ENCODE measurements at places on chromosomes 4 and X.

GRCh38 chrX:14363728-14364127 lies 165.6 kb upstream of the GLRA2 start:
- no peak for DNase-seq

- no peak for DNase-seq
These were observed 31.8 kb downstream of the PLAC1 start for GRCh38 chrX:134626434-134626833.

DNA sequence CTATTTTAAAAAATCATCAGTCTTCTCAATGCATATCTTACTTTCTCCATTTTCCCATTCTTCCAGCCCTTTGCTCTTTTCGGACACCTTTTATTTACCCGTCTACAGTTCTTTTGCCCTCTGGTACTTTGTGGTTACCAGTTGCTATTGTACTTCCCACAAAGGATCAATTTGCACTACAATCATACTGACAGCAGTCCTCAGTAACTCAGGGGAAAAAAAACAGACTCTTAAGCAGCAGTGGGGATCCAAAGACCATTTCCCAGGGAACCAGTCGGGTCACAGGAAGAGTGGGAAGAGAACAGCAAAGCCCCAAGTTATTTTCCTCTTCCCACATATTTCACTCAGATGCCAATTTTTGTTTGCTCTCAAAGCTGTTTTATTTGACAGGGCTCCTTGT lies 23.1 kb downstream of the DMD start:
- DNase-seq, result no peak

GRCh38 chrX:110008011-110008635 lies 5.2 kb downstream of the TMEM164 start:
- no peak for DNase-seq

DNA sequence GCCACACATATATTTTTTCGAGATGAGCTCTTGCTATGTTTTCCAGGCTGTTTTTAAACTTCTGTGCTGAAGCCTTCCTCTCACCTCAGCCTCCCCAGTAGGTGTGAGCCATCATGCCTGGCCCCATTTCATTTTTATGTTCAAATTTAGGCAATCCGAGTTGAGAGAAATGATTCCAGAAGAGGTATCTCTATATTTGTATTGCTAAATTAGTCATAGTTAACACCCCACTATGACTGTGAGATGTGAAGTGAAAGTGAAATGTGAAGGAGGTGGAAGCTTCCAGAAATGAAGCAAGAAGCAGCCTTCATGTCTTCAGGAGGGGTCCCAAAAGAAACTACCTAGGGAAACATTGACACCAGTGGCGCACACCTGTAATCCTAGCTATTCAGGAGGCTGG lies 17.7 kb downstream of the APELA start:
- no peak for DNase-seq

- DNase-seq, result no peak
These were observed 56.4 kb downstream of the SPCS3 start for GRCh38 chr4:176376032-176376614.

DNA sequence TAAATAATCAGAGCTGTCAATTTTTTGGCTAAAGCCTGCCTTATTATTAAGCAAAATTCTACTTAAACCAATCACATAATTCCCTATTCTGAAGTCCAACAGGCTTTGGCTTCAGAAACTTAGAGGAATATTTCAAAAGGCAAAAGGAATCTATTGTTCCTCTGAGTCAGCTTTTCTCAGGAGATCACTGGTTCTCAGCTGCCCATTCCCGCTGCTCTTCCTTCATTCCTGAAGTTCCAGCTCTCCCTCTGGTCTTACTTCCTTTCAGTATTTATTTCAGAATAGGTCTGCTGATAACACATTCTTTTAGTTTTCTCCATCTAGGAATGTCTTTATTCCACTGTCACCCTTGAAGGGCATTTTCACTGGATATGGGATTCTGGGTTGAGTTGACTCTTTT lies 133.7 kb downstream of the SOWAHB start:
- DNase-seq, result no peak

DNA sequence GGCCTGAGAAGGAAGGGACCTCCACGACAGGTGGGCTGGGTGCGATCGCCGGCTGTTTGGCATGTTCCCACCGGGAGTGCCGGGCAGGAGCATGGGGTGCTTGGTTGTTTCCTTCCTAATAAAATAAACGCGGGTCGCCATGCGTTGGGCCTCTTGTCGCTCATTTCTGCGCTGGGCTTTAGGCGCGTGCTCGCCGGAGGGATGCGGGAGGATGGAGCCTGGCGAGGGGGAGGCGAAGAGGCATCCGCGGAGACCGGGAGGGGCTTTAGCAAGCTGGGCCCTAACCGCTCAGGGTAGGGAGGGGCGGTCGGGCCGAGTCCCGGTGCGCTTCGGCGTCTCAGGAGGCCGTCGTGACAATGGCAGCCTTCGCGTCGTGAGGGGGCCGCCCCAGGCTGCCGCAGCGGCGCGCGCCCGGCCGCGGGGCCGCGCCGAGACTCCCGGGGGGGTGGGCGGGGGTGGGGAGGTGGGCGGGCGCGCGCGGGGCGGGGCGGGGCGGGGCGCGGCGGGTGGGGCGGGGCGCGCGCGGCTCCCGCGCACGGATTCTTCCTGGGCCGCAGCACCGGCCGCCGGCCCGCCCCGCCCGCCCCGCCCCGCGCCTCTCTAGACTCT lies 476 bp upstream of the GDI1 start:
- peak; percentile 55 for DNase-seq

DNA sequence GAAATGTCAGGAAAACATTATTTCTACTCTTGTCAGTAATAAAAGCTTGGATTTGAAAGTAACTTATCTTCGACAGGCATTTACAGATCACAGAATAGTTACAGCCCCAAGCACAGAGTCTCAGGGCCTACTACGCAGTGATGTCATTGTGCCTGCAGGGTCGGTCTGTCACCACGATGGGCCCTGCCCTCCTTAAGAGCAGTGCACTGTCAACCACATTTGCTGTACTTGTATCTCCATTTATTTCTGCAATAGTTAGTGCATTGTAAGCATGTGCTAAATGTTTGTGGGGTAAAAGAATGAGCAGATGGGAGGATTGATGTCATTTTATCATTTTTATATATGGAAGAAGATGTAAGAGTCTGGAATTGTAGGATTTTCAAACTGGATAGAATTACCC lies 13.6 kb upstream of the CCKAR start:
- DNase-seq, result no peak

DNA sequence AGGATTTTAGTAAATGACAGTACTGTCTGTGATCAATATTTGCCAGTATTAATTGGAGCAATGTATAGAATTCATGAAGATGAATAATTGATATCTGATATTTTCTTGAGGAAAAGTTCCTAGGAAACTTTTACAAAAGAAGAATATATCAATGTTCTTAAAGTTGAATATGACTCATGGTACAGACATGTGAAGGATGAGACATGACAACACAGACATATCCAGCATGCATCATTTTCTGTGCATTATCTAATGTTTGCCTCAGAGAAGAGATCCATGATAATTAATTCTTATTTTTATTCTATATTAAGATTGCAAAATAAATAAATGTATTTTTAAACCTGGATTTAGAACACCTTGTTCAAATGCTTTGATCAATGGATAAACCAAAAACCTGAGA lies 452.9 kb upstream of the EPHA5 start:
- DNase-seq, result no peak

DNA sequence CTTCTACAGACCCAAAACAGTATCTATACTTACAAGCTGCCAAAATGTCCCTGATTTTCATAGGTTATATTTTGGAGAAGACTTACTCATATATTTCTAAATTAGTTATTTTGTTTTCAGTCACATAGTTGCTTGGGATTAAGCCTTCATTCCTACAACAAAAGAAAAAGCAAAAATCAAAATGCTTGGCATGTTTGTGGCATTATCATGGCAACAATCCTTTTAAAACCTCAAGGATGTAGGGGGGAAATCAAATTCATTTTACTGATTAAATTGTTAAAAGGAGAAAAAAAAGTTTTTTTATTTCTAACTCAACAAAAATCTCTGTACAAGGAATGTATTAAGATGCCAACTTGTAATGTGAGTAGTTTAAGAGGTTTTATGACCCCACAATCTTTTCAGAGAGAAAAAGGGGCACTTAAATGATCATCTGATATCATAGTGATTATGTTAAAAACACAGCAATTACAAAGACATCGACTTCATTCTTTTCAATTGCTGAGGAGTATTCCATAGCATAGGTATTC lies 23.5 kb downstream of the TXK start:
- no peak for DNase-seq

DNA sequence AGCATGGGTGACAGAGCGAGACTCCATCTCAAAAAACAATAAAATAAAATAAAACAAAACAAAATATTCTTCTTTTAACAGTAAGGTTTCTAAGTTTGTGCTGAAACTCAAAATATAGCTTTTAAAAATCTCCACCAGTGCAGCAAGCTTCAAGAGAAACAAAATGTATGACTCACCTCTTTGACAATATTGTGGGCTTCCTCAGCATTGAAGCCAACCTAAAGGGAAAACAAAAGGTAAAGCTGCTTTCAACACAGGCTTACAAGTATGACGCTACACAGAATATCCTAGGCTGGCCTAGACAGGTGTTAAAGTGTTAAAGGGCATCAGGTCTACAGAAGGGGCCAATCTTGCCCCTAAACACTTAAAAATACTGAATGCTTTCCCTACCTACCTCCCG lies 1.2 kb downstream of the DYNLT3 start:
- no peak for DNase-seq

DNA sequence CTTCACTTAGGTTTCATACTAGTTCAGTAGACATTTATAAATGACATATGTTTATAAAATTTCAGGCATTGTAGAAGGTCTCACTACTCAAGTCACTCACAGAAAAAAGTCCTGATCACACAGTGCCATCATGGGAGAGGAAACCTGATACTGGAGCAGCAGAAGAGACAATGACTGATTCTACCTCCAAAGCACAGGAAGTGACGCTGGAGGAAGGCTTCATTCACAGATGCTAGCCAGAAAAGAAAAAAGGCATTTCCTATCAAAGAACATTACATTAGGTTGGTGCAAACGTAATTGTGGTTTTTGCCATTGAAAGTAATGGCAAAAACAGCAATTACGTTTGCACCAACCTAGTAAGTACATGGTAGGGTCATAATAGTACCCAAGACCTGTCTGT lies 79.5 kb downstream of the RASGEF1B start:
- DNase-seq, result no peak

DNA sequence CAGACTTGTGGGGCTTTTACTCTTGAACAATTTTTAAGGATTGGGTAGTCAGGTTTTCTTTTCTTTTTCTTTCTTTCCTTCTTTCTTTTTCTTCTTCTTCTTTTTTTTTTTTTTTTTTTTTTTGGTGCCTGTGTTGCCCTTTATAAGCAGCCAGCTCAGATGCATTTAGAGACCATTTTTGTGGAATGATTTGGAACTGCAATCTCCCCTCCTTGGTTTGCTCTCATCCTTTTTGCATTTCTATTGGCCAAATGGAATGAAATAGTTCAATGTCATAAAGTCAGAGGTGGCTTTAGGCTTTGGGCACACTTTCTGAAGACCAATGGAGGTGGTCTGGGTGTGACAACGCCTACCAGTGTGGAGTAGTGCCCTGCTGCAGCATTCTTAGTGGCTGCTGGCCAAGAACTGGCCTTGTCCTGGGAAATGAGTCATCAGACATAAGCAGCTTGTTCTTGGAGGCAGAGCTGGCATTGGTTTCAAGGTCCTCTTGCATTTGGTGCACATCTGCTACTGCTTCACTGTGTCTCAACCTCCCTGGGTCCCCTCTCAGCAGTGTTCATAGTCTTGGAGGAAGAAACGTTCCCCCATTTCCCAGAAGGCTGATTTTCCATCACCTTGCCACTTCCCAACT lies 84.5 kb downstream of the CT47B1 start:
- DNase-seq, result no peak

- no peak for DNase-seq
These were observed 1382.5 kb downstream of the C4orf33 start for GRCh38 chr4:130478406-130478805.

DNA sequence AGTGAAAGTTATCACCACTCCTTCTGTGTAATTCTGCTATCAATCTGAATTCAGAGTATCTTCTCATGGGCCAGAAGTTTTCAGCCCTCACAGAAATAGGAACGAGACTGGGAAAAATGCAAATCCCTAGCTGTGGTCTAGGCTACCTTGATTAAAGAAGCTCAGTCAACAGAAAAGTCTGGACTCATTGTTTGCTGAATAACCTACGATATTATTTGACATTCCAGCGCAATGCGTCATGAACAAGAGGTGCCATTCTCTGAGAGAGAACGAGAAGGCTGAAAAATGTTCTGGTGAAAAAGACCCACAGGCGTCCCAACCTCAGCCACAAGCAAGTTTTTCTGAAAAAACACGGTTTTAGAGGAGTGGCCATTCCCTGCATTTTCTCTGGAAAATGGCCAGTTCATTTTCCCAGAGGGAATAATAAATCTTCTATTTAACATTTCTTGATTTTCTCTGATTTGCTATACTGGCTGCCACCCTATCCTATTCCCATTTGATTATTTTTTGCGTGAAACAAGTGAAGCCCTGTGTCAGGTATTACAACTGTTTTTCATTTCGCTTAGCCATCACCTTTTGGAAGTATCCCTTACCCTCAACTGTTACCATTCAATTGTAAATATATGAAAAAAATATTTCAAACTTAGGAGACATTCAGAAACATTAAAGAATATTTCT lies 1117.6 kb upstream of the PRKX start:
- DNase-seq, result no peak

- no peak for DNase-seq
These were observed 38.4 kb upstream of the CLNK start for GRCh38 chr4:10722957-10723356.

DNA sequence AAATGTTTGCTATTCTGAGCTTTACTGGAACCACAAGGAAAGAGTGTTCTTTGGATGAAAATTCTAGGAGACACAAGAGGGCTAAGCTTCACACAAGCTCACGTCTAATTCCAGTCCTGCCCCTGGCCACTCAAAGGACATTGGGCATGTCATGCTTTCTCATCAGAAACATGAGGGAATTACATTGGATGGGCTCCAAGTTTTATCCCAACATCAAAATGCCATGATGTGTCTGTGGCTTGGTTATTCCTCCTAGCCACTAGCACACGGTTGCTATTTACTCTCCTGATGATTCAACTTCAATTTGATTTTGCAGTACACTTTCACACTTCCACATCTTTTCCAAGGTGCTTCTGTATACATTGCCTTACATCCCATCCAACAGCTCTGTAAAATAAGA lies 149.6 kb upstream of the FAM9B start:
- DNase-seq, result no peak

GRCh38 chr4:155444721-155445120 lies 68.0 kb upstream of the MAP9 start:
- DNase-seq, result no peak

DNA sequence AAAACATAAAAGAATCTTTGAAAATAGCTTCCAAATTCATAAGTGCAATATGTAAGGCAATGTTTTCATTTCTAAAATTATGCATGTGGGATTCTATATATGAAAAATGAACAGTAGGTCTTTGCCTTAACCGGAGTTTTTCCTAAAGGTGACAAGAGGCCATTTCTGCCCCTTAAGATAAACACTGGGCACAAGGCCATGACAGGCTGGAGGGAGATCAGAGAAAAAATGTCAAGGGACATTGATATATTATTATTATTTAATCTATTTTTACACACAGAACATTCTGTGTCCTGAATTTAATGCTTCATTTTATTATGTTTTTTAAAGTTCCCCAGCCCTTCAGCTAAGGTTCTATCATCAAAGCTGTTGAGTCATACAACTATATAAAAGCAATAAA lies 118.8 kb downstream of the CHM start:
- DNase-seq, result no peak
